Right ventricle myocardium inferior (tissue), 1 donor: ENCODE measurements at places on chromosomes 5 and 9. TPM values are rescaled to one million over a fixed set of nuclear protein-coding genes. Genes with fewer than 3 reads are reported as not detected.

Gene QRFP
- not detected for total RNA-seq

Gene EIF4E1B
- not detected for total RNA-seq

Gene KCNV2
- not detected for total RNA-seq

DNA sequence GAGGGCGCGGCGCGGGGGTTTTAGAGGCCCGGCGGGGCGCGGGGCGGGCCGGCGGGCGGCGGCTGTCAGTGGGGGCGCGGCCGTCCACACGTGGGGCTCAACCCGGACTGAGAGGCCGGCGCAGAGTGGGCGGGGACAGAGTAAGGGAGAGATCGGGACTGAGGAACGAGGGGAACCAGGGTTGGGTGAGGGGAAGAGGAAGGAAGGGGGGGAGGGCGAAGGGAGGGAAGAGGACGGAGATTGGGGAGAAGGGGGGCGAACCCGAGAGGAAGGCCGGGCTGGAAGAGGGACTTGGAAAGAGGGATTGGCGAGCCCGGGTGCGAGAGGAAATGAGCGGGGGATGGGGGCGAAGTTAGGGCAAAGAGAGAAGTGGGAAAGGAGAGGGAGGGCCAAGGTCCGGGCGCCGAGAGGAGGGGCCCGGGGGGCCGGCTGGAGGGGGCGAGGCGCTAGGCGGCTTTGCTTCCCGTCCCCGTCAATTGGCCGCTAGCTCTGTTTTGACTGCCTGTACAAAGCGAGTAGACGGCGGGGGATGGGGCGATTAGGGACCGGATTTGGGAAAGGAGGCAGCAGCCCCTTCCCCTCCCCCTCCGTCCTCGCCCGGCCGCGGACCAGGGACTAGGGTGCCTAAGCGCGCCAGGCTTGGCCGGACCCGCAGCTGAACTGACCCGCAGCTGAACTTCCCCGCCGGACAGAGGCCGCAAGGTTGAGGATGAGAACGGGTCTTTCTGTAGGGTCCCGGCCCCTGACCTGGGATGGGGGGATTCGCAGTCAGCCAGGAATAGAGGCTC is 399 bp upstream of the FBN2 start:
- peak; percentile 89 for DNase-seq
